ENCODE measurements at places on chromosomes 6 and 20. TPM values are rescaled to one million over a fixed set of nuclear protein-coding genes. Genes with fewer than 3 reads are reported as not detected.

The ADTRP gene
- 12.9 TPM for total RNA-seq

The RBPJL gene
- total RNA-seq: not detected

The LAMA2 gene
- total RNA-seq: not detected

The TJAP1 gene
- 35.9 TPM for total RNA-seq

The BACH2 gene
- 60.4 TPM for total RNA-seq

The MCUR1 gene
- total RNA-seq: 19.5 TPM

The SAMD5 gene
- total RNA-seq: not detected

The MMP24 gene
- not detected for total RNA-seq

The LPA gene
- total RNA-seq: not detected

The ATP6V1G2 gene
- total RNA-seq: 3.5 TPM

The EPB41L1 gene
- total RNA-seq: not detected

The EDN3 gene
- total RNA-seq: not detected

The ECT2L gene
- not detected for total RNA-seq

The C20orf204 gene
- total RNA-seq: 2.7 TPM

The MEP1A gene
- not detected for total RNA-seq

The SLC4A11 gene
- total RNA-seq: 1.2 TPM

The NOX3 gene
- not detected for total RNA-seq

The ISM1 gene
- 1.1 TPM for total RNA-seq

The RSPO3 gene
- not detected for total RNA-seq

The IL17A gene
- total RNA-seq: not detected

The CBLN4 gene
- not detected for total RNA-seq

The TRIM15 gene
- not detected for total RNA-seq

The RNGTT gene
- total RNA-seq: 18.4 TPM

Data from activated naive CD4-positive, alpha-beta T cell treated with anti-CD3 and anti-CD28 coated beads, Interleukin-2, amount 10 ng/mL, durations not matched to agents 5 hours and 36 hours (primary cell).